ENCODE measurements at places on chromosomes 16 and 17. TPM values are rescaled to one million over a fixed set of nuclear protein-coding genes. Genes with fewer than 3 reads are reported as not detected.

- DNase-seq: no peak
These were observed 58.1 kb downstream of the IQCK start for GRCh38 chr16:19776147-19776546.

- no peak for DNase-seq
These were observed 43.1 kb upstream of the NKD1 start for GRCh38 chr16:50505115-50505514.

DNA sequence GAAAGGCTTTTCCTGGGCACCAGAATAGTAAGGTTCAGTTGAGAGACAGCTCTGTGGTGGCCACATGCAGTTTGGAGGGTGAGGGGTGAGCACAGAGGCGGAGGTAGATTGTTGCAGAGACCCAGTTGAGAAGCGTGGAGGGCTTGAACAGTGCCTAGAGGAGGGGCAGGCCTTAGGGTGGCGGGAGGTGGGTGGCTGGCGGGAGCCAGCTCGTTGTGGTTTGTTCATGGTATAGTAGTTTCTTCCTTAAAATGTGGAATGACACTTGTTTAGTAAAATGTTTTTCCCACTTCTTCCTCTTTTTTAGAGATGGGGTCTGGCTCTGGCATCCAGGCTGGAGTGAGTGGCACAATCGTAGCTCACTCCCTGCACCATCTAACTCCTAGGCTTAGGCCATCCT is 14.2 kb downstream of the USP10 start:
- DNase-seq: no peak

DNA sequence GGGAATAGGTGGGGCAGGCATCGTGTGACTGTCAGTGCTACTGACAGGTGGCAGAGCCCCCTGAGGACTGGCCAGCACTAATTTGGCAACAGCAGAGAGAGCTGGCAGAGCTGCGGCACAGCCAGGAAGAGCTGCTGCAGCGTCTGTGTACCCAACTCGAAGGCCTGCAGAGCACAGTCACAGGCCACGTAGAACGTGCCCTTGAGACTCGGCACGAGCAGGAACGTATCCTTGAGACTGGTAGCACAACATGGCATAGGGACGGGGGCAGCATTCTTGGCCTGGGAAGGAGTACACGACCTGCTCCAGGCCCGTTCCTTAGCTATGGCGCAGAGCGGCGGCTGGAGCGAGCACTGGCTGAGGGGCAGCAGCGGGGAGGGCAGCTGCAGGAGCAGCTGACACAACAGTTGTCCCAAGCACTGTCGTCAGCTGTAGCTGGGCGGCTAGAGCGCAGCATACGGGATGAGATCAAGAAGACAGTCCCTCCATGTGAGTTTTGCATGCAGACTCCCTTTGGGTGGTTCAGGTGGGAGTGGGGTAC is 3.0 kb upstream of the NRN1L start:
- no peak for DNase-seq

DNA sequence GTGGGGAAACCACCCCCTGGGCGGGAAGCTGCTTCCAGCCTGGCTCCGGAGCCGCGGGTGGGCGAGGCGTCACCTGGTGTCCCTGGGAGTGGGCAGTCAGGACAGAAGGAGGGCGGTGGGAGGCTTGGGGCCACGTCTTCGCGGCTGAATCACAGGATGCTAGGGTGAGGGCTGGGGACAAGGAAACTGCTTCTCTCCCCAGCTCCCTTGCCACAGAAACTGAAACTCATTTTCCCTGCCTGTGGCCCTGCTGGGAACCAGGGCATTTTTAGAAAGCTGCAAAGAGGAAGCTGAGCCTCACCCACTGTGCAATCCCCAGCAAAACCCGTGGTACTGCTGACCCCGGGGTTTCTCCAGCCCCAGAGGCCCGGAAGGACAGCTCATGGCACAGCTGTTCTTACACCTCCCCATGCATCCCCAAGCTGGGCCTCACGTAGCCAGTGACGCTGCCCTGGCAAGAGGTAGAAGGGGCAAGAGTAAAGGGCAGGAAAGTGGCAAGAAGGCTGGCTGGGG is 8.2 kb downstream of the RHBDF2 start:
- no peak for DNase-seq

DNA sequence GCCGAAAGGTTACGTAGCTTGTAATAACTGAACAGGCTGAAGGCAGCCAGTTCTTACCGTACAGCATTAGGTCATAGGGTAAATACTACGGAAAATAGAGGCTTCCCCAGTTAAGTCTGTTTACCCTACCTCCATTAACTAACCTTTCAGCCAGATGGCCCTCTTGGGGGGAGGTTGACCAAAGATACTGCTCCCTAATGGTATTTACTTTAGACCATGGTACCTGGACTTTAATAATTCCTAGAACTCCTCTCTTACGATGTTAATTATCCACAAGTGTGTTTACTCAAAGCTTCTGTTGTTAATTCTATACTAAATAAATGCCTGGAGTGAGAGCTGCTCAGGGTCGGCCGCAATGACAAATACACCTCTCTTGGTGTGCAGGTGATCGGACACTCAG is 9.8 kb upstream of the ADAT1 start:
- no peak for DNase-seq

- DNase-seq: no peak
These were observed 101.3 kb downstream of the HAPSTR1 start for GRCh38 chr16:9192746-9193145.

DNA sequence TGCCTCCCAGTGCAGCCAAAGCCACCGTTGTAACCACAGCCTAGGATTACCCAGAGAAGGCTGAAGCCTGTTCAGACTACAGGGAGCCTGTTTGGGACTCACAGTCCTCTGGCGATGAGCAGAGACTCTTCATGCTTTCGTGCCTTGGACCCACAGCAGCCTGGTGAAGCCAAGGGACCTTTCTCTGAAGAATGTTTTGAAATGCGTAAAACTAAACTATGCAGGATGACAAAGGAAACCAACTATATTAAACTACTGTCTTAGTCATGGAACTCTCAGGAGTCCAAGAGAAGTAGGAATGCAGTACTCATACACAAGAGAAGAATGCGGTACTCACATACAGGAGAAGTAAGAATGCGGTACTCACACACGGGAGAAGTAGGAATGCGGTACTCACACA is 20.9 kb downstream of the ABR start:
- no peak for DNase-seq

DNA sequence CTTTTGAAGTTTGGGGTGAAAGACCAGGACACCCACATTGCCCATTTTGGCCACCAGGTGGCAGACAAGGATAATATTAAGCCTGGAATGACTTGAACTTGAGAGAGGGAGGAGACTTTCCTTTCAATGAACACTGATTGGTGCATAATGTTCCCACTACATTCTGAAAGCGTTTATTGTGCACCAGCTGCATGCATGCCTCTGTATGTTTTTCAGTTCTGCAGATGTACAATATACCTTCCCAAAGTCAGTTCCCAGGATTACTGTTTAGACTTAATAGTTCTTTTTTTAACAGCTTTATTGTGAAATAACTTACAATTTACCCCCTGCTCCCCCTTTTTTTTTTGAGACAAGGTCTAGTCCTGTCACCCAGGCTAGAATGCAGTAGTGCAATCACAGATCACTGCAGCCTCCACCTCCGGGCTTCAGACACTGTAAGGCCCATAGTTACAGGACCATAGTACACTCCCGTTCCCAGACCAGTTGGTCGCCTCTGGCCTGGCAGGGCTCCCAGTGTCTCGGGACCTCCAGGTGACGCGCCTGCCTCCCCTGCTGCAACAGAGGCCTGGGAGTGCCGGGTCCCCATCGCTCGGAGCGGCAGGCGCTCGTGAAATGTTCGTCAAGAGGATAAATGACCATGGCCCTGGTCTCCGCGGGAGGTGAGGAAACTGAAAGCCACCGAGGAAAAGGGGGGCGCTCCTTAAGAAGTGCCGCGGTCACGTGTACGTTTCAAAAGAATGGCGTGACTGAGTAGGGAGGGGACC is 12.2 kb downstream of the CES2 start:
- peak; percentile 65 for DNase-seq

DNA sequence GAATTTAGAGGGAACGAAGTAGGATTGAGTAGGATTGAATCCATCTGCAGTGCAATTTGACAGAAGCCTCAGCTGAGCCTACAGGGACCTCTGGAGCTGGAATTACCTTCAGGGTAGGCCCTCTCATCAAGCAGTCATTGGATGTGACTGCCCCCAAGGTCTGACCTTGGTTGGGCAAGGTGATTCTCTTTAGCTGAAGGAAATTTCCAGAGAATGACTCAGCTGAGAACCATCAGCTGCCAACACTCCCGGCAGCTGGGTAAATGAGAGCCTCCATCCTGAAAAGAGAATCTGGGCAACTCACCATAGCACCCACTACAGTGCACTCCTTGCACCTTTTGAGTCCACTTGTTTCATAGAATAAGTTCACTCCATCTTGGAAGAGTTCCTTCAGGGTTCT is 113.5 kb upstream of the MED13 start:
- no peak for DNase-seq

The IGFALS gene
- polyA plus RNA-seq: 0.44 TPM

The KRTAP4-5 gene
- polyA plus RNA-seq: not detected

The MCRIP2 gene
- 14.5 TPM for polyA plus RNA-seq

DNA sequence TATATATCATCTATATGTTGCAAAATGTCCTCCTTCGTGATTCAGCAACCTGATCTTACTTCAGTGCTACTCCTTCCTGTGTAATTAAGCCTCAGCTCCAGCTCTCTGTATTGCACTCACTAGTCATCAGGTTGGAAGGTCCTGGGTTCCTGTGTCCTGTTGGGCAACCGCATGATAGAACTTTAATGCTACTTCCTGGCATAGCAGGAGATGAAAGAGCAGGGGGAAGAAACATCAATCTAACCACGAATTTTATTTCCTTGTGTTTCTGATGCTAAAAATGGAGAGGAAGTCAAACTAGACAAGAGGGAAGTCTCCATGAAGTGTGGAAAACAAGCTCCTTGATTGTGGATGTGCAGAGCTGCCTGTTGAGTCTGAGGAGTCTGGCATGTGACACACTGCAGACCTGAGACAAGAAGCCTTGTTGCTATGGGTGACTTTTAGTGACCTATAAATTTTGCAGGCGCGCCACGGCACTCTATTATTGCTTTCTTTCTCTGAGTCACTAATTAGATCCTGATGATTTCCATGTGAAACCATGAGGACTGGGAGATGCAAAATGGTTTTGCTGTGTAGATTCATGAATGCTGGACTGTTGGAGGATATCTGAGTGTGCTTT is 25.6 kb downstream of the IGSF6 start:
- no peak for DNase-seq

DNA sequence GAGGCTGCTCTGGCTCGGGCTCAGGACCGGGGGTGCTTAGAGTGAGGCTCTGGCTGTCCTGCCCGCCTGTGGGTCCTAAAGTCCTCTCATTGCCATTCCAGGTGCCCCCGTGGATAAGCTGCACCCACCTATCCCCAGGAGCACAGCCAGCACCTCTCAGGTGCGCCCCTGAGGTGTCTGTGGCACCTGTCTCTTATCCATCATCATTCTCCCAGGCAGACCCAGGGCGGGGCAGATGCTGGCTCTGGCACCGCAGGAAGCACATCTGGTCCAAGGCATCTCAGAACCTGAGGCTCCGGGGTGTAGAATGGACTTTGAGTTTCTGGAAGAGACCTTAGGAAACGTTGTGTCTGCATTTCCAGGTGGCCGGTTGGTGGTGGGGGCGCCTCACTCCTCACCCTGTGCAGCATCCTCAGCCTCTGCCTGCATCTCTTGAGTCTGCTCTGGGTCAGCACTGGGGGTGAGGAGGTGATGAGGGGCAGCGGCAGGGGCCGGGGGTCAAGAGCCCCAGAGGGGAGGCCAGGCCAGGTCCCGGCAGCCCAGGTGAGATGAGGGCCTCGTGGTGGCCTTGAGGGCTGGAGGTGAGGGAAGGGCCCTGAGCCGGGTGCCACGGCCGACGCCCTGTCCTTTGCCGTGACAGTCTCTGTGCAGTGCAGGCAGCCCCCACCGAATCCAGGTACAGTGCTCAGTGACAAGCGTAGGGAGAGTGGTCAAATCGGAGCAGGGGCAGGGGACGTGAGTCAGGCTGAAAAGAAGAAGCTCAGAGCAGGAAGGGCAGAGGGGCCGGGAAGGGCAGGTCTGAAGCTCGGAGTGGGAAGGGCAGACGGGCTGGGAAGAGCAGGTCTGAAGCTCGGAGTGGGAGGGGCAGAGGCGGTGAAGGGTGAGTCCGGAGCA is 173.5 kb downstream of the NPIPB11 start:
- DNase-seq: no peak

- DNase-seq: no peak
These were observed 17.0 kb downstream of the MAP1LC3B start for GRCh38 chr16:87409153-87409552.

The TMEM92 gene
- polyA plus RNA-seq: 0.76 TPM

DNA sequence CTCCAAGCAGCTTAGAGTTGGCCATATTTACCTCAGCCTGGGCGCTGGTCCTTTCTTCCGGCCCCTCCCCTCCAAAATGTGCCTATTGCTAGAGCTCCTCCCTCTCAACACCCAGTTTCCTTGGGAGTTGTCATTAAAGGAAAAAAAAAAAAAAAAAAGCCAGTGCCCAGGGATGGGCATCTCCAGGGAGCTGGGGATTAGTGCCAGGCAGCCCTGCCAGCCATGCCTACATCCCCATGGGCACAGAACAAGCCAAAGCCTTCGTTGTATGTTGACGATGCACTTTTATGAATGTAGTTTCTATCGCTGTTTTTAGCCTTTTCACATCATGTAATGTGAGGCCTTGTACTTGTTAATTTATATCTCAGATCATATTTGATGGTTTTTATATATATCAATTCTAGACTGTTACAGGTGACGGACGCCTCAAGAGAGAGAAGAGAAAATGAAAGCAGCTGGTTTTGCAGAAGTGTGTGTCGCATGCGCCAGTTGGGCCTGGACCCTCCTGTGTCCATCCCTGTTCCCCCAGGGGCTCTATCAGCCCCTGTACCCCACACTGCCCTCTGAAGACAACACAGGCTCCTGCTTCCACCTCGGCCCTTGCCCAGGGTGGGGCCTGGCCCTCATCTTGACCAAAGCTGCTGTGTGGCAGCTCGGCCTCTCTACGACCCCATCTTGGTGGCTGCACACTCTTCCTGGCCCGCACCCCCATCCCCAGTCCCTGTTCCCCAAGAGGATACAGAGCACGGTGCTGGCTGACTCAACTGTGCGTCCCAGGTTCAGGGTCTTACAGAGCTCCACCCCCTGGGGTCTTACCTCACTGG is 4.8 kb downstream of the LIMD2 start:
- no peak for DNase-seq

- no peak for DNase-seq
These were observed 19.2 kb upstream of the HOXB13 start for GRCh38 chr17:48747445-48748363.

- no peak for DNase-seq
These were observed 10.4 kb downstream of the HSD17B2 start for GRCh38 chr16:82045465-82045864.

The MYH13 gene
- 0.91 TPM for polyA plus RNA-seq

GRCh38 chr17:80790981-80791742 is 200.5 kb upstream of the CHMP6 start:
- no peak for DNase-seq

- DNase-seq: no peak
These were observed 112.0 kb upstream of the DNAH9 start for GRCh38 chr17:11486101-11486867.

GRCh38 chr16:67939507-67940445 is 3.1 kb upstream of the PSMB10 start:
- DNase-seq: no peak

The GP1BA gene
- polyA plus RNA-seq: 0.92 TPM

- no peak for DNase-seq
These were observed 8.5 kb downstream of the HS3ST6 start for GRCh38 chr16:1909561-1910231.

- DNase-seq: no peak
These were observed at the start of gene TGFB1I1 for GRCh38 chr16:31471875-31472708. TSS of gene TGFB1I1 (plus strand) at chr16:31472152. CDS start at chr16:31472189, 37 bp downstream.

The CRISPLD2 gene
- polyA plus RNA-seq: 6.0 TPM

The AXIN1 gene
- polyA plus RNA-seq: 11.3 TPM
